ENCODE measurements at places on chromosomes 1 and 21.

DNA sequence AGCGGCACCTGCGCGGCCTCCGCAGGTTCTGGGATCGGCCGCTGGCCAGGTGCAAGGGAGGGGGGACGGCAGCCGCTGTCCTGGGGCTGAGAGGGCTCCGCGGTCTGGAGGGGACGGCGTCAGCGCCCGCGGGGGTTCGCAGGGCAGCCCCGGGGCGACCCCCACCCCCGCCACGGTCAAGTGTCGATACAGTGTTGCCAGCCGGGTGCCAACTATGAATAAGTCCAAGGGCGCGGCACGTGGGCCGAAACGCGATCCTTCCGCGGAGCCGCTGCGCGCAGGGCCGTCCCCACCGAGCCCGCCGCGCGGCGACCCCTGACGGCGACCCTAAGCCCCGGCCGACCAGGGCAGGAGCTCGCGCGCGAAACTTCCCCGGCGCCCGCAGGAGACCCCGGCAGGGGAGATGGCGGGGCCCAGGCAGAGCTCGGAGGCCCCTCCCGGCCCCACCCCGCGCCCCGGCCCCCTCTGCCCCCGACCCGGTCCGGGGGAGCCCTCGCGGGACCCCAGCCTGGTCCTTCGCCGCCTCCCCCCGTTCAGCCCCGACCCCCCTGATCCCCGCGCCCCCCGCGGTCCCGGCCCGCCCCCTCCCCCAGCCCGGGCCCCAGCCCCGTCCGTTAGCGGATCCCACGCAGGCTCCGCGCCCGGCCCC, 586 bp upstream of the AGPAT3 start:
- peak; percentile 45 for DNase-seq

DNA sequence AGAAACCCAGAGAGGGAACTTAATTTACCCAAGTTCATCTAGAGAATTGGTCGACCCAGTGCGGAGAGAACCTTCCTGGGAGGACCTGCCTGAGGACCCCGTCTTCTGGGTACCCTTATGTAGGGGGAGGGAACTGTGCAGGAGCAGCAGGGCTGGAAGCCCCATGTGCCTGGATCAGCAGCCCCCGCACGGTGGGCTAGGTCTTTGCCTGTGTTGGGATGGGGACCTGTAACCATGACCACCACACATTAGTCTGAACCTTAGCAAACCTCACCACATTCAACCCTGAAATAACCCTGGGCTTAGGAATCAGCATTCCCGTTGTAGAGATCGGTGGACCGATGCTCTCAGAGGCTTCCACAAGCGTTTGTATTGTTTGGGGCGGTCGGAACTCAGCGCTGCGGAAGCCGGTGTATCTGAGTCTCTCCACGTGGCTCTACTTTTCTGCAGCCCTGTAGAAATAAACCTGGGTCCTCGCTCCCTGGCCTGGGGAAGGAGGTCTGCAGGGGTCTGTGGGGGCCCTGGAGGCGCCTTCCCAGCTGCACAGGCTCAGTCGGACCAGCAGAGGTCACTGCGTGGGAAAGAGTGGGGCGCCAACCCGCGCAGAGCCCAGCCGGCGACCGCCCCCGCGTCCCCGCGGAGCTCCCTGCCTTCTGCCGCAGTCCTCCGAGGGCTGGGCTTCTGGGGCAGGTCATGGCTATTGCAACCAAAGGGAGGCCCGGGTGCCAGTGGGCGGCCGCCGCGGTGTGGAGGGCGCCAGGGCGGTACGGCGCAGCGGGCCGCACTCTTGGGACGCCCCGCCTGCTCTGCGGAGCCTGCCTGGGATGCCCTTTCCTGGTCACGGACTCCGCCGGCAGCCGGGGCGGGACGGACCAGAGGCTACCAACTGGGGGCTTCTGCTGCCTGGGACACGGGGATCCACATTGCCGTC, 36.2 kb upstream of the KCNA10 start:
- no peak for DNase-seq

DNA sequence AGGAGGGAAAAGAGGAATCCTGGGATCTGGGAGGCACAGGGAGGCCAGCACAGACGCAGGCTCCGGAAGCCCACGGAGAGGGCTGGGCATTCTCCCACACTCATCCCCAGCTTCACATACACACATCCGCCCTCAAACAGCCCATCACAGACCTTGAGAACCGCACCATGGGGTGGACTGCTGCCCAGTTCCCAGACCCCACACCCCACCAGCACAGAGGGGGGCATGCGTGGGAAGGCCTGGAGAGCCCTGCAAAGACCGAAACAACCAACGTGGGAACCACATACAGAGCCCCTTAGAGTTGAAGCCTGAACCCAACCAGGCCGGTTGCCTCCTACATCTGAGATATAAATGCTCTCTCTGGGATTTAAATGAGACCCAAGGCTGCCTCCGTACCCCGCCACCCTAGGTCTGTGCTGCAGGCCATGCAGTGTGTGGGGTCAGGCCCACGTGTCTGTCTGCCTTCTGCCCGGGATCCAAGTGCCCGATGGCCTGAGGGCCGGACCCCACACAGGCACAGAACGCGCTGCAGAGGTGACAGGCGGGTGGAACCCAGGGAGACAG, 126.2 kb upstream of the COL6A1 start:
- no peak for DNase-seq

GRCh38 chr1:206100226-206100815, 16.9 kb downstream of the AVPR1B start:
- DNase-seq, result no peak

GRCh38 chr1:95232646-95233318, 1.2 kb upstream of the RWDD3 start:
- no peak for DNase-seq

DNA sequence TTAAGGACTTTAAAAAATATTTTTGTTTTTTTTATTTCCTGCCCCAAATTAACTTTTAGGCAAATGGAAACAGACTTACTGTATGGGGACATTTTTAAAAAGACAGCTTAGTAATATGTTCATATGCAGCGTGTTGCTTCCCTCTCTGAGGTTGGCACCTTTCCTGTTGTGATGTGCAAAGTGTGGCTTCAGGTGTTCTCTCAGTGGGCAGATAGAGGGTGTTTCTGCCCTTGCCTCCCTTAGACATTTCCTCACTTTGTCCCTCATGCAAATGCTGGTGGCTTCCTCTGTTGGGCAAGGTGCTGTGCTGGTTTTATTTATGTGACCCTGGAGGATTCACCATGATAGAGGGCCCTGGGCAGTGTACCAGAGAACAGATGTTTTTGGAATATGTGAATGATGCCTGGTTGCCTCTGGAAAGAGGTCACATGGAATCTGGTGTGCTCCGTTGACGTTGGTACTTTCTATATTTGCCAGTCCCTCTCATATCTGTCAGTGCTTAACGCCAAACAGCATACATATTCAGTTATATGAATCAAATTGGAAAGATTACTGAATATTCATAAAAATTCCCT, 123.5 kb downstream of the PATJ start:
- DNase-seq, result no peak

- DNase-seq, result no peak
These were observed 266.3 kb upstream of the OLFM3 start for GRCh38 chr1:102262994-102263393.

- DNase-seq, result no peak
These were observed 41.4 kb upstream of the COX20 start for GRCh38 chr1:244794071-244794470.

GRCh38 chr1:234069760-234070159, 165.3 kb downstream of the SLC35F3 start:
- no peak for DNase-seq

DNA sequence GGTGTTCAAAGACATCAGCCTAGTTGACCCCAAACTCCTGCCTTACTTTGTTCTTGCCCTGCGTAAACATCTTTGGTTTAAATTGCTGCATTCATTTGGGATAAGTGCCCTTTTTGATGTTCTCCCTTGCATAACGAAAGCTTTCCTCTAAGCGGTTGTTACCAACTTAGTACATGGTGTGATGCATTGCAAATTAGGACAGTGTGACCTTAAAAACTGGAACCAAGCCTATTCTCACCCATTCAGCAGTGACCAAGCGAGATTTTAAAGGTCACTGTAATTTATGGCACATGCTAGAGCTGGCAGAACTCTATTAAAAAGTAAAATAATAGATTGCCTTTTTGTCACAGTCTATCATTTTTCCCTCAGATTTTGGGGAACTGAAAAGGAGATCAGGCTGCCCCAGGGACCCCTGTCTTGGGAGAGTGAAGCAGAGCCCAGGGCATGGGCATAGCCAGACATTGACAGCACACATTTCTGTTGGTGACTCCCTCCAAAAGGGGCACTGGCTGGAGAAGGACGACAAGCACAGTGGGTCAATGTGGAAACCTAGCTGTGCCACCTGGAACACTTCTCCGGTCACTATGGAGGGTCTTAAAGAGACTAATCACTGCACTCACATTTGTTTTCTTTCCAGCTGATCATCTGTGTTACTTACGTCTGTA, 63.9 kb downstream of the KCNK1 start:
- DNase-seq, result no peak

DNA sequence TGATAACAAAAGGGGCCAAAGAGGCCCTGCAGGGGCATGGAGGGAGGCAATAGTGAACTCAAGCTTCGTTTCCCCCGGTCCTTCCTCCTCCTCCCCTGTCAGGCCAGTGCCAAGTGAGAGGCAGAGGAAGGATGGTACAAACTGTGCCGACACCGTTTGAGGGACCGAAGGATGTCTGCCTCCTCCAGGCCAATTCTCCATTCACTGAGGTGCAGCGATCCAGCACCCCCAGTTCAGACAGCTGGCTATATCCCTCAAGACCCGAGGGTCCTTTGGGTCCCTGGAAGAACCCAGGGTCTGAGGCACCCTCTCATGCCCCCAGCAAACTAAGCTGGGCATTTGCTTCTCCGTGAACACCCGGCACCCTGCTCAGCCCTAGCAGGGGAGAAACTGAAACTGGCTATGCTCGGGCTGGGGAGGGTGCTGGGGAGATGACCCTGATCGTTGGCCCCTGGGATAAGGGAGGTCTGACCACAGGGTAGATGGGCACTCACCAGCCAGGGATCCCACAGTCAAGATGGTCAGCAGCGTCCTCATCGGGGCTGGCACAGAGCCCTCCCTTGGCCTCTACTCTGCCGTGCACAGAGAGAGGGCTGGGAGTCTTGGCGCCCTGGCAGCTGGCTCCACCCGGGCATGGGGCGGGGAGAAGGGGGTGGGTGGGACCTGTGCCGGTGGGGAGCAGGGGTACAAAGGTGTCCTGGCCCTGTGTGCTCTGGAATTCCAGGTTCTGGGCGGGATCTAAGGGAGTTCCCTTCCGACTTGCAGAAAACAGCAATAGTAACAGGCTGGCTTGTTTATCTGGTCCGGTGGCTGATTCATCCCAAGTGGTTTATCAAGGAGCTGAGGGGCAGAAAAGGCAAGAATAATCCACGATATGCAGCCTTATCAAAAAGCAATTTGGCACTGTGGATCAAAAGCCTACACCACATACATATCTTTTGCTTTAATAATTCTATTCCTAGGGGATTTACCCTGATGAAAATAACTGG, at the start of gene IL22RA1:
IL22RA1 (minus strand) TSS at position 595 of the 989 bp plus-strand sequence; CDS start at position 537, 58 bp downstream.
- no peak for DNase-seq

GRCh38 chr1:161230762-161231161, 4.9 kb downstream of the TOMM40L start:
- DNase-seq, result no peak

DNA sequence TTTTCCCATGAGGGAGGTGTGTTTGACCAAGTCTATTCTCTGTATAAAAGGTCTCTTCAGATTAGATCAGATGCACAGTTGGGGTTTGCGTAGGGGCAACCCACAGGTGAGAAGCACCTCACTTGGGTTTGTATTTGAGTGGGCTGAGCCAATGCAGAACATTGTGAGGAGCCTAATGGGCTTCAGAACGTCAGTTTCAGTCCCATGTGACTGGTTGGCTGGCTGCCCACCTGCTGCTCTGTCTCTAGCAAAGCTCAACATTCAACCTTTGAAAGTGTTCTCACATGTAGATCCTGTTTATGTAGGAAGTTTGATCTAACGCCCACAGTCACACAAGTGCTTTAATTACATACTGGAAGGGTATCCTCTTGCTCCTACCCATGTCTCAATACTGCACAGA, 105.5 kb downstream of the FASLG start:
- no peak for DNase-seq

DNA sequence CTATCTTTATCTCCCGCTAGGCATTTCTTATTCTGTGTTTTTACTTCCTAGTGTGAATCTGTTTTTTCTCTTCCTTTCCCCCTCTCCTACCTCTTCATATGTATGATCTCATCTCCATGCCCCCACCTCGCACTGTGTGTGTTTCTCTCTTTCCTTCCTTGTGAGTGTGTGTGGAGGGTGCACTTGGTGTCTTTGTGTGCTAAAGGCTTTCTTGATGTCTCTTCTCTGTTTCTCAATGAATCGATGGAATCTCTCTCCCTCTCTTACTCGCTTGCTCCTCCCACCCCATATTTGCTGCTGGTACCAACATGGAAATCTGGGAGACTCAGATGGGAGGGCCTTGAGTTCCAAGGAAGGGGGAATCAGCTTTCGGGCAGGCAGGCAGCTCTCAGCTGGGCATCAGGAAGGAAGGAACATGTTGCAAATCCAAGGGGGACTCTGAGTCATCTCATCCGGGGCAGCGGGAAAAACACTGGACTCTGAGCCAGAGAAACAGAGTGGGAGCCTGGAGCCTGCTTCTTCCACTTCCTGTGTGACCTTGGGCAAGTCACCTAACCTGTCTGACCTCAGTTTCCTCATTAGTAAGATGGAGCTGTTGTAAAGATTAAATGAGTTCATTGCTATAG, 147.5 kb downstream of the PTPRU start:
- no peak for DNase-seq

DNA sequence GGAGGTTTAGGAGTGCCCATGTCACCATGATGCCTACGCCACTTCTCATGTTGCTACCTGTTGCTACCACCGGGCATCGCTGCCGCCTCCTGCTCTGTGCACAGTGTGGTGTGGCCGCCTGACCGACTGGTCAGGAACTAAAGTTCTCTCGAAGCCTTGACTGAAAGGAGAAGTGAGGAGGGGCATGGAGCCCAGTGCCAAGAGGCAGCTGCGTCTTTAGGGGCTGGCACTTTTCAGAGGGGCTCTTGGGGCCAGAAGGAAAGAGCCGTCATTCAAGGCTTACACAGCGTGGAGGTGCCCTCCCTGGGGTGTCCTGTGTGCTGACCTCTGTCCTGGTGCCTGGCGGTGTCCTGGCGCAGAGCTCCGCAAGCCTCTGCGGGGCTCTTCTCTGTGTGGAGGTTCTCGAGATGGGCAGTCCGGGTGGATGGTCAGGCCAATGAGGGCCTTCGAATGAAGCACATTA, 57.2 kb downstream of the ADARB1 start:
- DNase-seq, result no peak

- peak; percentile 32 for DNase-seq
These were observed 202.0 kb downstream of the USH2A start for GRCh38 chr1:216221260-216221700.

- no peak for DNase-seq
These were observed 8.6 kb downstream of the LDLRAD1 start for GRCh38 chr1:54009406-54009805.

- DNase-seq, result no peak
These were observed 44.9 kb upstream of the EPHA8 start for GRCh38 chr1:22518379-22518778.

DNA sequence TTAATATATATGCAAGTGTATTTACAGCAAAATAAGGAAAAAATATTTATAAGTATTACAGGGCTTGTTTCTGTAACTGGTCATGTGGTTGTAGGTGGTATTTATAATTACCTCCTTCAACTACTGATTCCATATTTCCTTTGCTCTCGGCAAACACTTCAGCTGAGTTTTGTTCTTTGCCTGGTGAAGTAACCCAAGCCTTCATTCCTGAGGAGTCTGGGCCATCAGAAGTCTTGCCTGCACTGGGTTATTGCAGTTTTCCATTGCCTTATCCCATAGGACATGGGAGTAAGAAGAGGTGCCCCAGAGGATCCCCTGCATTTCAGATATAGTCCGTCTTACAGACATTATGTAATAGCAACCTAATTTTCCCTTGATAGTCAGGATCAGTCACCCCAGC, 23.8 kb downstream of the MARK1 start:
- DNase-seq, result no peak

- DNase-seq, result no peak
These were observed 32.6 kb upstream of the RGS8 start for GRCh38 chr1:182716740-182717720.

All from KG1 (cell line).